Stimulated activated CD8-positive, alpha-beta memory T cell treated with anti-CD3 and anti-CD28 coated beads, Interleukin-2, amount 100 ng/mL, for 1 hour (primary cell): ENCODE measurements at places on chromosomes 3 and 15.

DNA sequence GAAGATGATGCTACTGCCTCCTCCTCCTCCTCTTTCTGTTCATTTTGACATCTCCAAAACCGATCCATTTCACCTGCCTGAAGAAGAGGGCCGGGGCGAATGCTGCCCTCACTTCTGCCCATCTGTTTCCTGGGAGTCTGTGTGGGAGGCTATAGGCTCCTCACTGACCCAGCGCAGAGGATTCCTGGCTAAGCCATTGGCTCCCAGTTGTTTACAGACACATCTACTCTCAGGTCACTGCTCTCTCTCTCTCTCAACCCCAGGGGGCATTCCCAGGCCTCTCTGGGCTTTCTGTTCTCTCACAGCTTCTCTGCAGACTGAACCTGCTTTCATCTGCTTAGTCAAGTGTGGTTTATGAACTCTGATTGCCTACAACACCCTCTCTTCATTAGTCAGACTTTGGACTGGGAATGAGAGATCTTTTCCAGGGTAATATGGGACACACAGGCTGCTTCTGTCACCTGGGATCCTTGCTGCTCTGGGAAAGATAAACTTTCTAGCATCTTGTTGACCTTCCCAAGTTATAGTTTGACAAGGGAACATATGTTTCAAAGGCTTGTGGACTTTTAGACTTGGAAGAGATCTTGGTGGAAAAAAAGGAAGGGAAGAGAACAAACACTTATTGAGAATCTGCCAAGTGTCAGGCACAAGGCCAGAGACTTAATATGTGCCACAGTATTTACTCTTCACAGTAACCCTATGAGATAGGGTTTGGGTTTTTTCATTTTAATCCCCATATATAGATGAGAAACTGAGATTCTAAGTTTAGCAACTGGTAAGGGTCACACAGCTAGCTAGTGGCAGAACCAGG, 30.2 kb upstream of the USP3 start:
- no peak for DNase-seq

DNA sequence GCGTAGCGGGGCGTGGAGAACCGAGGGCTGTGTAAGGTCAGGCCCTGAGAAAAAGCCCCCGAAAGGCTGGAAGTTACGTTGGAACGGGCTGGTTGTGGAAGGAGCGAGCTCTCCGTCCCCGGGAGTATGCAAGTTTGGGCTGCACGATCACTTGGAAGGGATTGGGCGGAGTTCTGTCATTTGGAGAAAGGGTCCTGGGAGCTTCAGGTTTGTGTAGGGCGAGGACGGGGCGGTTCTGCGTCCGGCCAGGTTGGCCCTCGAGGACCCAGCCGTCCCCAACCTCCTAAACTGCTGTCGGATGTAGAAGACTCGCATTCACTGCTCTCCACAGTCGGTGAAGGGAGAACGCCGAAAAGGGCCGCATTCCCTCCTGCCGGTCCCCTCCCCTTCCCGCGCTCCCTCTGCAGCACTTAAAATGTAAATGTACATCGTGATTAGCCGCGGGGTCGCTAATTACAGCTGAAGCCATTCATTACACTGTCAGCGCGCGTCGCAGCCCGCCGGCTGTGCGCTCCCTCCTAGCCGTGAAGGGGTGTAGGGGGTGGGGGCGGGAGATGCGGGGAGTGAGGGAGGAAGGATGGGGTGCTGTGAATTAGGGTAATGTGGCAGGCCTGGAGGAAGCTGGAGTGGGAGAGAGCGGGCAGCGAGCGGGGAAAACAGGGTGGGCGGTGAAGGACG, 2.5 kb upstream of the RPP25 start:
- DNase-seq: no peak

DNA sequence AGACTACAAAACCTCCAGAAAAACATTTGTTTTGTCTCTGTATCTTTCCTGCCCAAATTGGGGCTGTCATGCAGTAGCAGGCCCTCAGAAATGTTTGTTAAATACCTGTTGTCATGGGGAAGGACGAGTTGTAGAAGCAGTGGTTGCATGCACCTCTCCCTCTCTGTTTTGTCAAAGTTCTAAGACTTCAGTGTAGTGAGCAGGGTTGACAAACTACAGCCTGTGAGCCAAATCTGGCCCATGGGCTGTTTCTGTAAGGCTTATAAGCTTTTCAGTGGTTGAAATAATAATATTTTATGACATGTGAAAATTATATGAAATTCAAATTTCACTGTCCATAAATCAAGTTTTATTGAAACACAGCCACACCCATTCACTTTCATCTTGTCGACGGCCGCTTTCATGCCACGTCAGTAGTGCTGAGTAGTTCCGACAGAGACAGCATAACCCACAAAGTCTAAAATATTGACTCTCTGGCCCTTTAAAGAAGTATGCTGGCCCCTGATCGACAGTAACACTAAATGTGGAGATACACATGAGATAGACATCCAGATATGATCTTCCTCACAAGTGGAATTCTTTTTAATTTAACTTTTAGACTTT, 102.9 kb downstream of the PDZRN3 start:
- DNase-seq: no peak

DNA sequence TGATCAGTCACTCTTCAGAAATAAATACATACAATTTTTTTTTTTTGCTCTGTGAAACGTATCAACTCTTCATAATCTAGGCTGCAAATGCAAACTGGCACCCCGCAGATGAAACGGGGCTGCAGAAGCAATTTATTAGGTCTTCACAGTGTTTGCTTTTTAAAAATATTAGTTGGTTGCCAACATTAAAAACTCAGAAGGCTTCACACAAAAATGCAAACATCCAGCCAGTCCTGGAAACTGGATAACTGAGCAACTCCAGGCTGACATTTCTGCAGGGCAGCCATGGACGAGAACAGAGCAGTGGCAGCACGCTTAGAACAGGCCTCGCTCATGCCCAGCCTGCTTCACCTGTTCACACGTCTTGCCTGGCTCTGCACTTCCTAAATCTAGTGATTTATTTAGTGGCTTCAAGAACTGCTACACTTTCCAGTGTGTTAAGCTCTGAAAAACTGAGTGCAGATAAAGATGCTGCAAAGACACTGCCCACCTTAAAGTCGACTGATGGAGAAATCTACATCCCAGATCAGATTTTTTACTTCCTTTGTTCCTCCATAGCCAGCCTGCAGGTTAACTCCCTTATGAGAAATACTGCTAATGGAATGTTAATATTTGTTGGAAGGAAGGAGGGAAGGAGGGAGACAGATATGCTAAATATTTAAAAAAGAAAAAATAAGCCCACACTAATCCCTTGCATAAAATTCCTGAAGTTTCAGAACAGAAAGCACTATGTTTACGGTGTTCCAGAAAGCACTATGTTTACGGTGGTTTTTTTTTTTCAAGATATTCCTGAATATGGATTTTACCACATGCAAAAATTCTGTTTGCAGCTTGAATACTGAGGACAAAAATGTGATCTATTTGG, 53.6 kb downstream of the SETMAR start:
- no peak for DNase-seq

DNA sequence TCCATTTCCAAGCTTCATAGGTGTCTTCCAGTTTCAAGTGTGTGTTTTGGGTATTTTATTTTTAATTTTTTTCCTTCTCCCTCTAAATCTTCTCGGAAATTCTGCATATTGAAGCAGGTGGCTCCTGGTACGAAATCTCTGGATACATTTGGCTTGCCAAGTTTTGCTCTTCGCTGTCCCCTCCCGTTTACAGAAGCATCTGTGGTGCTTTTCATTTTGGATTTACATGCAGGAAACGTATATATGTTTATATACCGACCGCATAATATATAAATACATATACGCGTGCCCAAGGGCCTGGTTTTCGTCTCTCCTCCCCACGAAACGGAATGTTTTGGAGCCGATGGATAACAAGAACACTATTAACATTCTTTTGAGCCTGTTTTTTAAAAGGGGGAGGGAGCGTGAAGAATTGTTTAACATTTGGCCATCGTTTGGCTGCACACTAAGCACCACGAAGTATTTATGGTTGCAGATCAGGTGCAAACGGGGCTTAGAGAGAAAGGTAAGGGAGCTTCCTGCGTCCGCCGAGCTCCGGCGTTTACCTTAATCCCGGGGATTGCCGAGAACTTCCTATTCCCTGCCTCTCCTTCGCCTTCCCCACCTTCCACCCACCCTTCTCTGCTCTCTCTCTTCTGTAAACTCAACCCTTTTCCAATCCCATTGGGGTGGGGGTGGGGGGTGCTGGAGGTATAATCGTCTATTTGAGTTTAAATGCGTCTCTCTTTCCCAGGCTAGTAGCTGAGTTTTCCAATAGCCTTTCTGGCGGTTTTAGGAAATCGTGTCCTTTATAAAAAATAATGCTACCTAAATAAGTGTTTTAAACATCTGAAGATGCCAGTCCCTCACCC, 1.1 kb upstream of the NLGN1 start:
- no peak for DNase-seq

DNA sequence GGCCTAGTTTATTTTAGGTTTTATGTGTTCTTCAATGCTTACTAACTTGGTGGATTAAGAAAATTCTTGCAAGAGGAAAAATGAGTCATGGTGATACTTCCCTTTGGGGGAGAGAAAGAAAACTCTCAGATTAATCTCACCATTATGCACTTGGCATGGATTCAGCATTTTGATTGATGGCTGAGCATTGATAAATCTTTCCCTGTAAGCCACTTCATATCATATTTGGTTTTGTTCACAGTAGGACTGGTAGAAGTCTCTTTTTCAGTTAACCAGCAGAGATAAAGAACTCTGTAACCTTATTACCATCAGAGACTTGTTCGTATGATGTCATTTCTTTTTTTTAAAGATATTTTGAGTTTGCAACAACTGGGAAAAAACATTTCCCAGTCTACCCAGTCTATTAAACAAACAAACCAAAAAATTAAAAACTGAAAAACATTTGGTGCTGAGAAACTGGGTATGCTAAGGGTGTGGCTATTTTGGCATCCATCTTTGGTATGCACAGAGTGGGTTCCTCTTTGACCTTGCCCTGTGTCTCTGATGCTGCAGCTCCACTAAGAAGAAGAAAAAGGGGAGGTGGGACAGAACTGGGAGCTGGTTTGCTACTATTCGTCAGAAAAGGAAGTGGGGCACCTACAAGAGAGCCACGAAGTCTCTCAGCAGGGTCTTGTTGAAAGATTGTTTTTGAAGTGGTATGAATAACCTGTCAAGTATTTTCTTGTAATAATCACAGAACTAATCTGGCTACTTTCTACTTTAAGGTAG, 17.2 kb downstream of the TMOD3 start:
- no peak for DNase-seq

DNA sequence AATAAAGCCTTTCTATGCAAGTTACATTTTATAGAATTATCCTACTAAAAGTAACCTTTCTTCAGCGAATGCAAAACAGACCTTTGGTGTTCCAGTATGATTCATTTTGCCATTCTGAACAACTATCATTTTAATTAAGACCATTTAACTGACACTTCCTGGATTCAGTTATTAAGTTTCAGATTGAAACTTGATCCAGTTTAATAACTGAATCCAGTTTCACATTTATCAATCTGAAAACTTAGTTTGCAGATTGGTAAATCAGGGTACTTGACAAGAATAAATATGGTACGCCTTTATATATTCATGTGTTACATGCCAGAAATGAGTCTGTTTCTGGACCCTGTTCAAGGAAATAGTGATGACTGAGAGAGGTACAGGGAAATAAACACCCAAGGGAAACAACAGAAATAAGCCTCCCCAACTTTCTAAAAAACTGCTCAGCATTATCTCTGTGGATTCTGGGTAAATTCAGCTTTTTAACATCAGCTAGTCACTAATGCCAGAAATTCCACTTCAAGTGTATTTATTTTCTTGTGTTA, 23.3 kb upstream of the NFKBIZ start:
- DNase-seq: no peak

GRCh38 chr15:63979262-63979793, 67.0 kb downstream of the DAPK2 start:
- no peak for DNase-seq

DNA sequence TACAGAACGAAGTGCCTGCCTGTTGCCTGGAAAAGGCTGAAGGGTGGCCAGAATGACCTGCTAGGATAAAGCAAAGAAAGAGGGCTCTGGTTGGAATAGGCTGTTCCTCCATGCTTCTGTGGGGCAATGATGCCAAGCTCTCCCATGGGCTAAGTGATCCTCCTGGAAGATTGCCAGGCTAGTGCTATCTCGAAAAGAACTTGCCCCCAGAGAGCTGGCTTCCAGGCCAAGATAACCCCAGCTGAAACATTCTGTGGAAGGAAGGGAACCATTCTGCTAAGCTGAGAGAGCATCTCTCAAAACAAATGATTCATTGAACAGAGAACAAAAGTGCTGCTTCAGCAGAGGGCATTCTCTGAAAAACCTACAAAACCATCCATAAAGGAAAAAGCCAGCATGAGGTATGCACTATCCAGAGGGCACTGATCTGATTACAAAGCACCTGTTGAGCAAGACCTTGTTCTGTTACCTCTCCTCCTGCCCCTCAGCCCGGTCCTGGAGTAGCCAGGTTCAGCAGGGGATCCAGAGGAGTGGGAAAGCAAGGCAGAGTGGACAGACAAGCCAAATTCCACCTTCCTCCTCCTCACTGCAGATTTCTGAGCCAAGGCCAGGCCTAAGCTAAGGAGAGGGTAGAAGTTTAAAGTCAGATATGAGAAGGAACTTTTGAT, 31.9 kb upstream of the SPRED1 start:
- DNase-seq: no peak

- DNase-seq: no peak
These were observed 25.4 kb upstream of the CDV3 start for GRCh38 chr3:133548090-133548489.

- DNase-seq: no peak
These were observed 125.6 kb upstream of the MCTP2 start for GRCh38 chr15:94105760-94106159.

GRCh38 chr3:49098429-49098828, 4.6 kb upstream of the QRICH1 start:
- DNase-seq: no peak

DNA sequence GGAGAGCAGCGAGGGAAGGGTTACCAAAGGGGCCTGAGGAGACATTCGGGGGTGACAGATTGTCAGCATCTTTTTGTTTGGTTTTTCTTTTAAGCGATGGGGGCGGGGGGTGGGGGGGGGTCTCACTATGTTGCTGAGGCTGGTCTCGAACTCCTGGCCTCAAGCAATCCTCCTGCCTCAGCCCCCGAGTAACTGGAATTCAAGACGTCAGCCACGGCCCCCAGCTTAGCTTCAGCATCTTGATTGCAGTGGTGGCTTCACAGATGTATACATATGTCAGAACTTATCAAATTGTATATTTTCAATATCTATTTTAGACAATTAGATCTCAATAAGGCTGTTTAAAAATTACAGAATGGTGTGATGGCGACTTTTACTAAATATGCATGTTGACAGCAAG, 30.9 kb downstream of the ZDHHC19 start:
- DNase-seq: no peak

DNA sequence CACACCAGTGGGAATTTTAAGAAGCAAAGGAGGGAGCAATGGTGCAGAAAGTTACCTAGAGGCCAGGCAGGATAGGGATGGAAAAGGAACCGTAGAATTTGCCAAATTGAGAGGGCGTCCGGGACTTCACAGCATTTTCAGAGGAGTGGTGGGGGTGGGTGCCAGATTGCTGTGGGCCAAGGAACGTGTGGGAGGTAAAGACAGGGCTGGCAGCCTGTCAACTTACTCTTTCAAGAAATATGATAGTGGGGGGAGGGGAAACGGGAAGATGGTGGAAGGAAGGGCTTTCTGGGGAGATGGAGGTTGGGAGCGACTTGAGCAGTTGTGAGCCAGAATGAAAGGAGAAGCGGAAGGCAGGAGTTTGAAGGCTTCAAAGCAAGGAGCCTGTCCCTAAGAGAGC, 1.4 kb upstream of the SLC6A11 start:
- no peak for DNase-seq

- peak; percentile 14 for DNase-seq
These were observed 544.8 kb downstream of the AGBL1 start for GRCh38 chr15:86624261-86625036.

- DNase-seq: no peak
These were observed 36.8 kb upstream of the TCAIM start for GRCh38 chr3:44301746-44302145.

- no peak for DNase-seq
These were observed 68.7 kb downstream of the GSK3B start for GRCh38 chr3:120025520-120025919.
